ENCODE measurements at places on chromosomes 4 and X.

DNA sequence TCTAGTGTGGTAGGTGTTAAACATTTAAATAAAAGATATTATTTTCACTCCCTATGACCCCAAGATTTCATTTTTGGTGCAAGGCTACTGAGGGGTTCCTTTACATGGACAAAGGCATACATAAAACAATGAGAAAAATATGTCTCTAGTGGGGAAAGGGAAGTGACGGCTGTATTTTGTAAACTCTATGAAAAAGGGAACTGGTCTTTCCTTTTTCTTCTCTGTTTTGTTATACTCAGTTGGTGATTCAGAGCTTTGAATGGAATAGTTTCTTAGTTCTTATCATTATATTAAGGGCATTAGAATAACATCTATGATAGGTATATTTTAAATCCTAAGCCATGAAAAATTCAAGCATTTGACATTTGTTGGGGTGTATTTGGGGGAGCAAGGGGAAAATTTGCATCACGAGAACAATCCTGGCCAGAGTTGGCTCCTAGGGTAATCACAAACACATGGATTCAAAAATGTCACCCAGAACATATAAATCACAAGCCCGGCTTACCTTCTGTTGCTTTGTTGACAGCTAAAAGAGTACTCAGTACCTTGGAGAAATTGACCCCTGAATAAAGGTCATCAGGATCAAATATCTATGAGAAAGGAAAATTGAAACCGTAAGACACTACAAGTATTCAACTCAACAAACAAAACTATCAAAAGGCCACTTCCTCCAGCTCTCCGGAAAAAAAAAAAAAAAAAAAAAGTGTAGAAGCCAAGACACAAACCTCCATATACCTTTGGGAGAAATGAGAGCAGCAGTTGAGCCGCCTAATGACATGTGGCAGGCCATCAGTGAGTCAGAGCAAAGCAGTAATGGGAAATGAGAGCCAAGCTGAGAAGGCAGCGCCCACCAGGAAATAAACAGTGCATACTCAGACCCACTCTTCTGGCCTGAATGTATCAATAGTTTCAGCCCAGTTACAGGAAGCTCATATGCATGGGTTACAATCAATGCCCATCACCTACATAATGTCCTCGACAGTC is 33.4 kb downstream of the ARHGEF6 start:
- peak; percentile 21 for DNase-seq

GRCh38 chr4:121306931-121307330 is 73.9 kb downstream of the QRFPR start:
- no peak for DNase-seq

DNA sequence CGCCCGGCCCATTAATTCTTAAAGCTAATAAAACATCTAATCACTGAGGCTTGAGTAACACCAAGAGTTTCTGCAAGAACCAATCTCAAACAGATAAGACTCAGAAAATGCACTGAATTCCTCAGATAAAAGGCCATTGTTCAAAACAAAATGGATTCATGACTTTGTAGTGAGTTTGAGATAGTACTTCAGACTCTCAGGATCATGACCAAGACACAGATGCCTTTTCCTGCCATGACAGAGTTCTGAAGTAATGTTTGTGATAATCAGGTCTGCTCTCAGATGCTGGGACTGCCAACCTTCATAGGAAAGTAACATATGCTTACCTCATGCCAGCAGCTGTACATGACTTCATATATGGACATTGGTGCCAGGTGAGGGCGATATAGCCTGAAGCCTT is 54.6 kb downstream of the NIPAL1 start:
- DNase-seq = no peak

GRCh38 chr4:152970102-152970820 is 34.1 kb downstream of the FHDC1 start:
- no peak for DNase-seq

GRCh38 chrX:43474321-43474720 is 181.8 kb upstream of the MAOA start:
- DNase-seq = no peak

DNA sequence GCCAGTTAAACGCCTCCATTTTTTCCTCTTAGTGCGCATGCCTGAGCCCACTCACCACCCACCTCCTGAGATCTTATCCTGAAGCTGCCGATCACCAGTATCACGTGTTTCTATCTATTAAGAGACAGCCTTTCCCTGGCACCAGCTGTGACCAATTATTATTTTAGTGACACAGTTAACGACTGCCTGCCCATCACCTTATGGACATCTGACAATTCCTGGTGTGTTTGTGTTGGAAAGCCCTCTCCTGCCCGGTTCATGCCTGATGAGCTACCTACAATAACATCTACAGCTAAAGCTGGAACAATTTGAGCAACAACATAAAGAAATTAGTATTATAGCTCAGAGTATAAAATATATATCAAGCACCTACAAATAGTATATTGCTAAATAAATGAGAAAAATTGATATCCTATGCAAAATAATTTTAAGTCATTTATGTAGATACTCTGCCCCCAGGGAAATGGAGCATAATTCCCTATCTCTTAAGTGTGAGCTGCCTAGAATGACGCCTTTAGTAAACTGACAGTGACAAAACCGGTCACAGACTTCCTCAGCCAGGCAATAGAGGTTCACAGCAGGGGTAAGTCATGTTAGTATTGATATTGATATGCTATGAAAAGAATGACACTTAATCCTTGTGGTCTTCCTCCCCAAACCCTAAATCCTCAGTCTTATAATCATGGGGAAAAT is 862.2 kb downstream of the TRAM1L1 start:
- DNase-seq = no peak

DNA sequence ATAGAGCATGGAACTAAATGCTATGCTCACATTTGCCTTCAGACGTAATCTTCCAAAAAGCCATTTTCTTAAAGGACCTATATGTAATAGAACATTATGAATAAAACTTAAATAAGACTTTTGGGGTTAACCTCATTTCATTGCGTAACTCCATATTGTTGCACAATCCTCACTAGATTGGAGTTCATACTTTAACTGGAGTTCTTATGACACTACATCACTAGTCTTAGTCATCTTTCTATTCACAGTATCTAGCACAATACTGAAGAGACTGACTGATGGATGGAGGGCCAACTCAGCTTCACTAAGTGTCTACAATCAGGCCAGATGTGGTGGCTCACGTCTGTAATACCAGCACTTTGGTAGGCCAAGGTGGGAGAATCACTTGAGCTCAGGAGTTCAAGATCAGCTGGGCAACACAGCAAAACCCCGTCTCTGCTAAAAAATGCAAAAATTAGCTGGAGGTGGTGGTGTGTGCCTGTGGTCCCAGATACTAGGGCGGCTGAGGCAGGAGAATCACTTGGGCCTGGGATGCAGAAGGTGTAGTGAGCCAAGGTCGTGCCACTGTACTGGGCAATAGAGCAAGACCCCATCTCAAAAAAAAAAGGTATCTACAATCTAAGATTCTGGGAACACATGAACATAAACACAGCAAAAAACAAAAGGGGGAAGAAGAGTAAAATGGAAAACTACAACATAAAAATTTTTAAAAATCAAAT is 80.8 kb upstream of the MAB21L2 start:
- DNase-seq = no peak

DNA sequence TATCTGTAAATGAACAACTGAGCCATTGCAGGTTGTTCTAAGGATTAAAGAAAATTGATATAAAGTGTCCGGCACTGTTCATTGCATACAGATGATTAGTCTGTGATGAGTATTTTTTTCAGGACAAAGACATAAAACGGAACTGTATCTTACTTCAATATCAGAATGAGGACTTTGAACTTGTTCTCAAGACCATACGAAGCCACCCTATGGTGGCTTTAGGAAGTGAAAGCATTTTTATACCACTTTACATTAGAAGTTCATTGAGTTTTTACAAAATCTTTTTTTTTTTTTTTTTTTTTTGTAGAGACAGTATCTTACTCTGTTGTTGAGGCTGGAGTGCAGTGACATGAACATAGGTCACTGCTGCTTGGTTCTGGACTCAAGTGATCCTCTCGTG is 45.2 kb upstream of the TRIM2 start:
- no peak for DNase-seq

- no peak for DNase-seq
Measured at GRCh38 chr4:126661194-126661593, 971.6 kb upstream of the INTU start.
